ENCODE measurements at places on chromosomes 12 and 14.

DNA sequence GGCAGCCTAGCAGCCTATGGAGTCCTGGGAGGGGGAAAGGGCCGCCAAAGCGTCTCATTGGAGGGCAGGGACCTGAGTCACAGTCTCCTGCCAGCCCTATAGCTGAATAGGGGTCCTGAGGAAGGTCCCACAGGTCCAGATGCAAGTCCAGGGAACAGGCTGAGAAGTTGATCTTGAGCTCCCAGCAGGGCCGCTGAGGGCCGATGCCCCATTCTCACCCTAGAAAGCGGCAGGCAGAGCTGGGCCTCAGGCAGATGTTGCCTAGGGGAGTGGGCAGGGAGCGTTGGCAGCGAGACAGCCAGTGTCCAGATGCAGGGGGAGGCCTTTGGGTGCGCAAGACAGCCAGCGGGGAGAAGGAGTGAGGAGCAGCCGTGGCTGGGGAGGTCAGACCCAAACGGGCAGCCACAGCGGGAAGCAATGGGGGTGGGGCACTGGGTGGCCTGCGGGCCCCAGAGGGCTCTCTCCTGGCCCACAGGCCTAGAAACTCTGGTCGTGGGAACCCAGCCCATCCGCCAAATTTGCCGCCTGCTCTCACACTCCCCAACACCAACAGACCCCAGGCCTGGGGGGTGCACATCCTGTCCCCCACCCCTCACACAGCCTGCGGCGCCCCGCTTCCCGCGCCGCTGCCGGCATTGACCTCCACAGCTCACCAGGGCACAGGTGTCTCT lies 1.1 kb downstream of the HDAC7 start:
- no peak for DNase-seq

GRCh38 chr12:125093681-125094330 lies 28.6 kb downstream of the AACS start:
- no peak for DNase-seq

GRCh38 chr12:4421590-4422031 lies 24.0 kb downstream of the FGF6 start:
- no peak for DNase-seq

- no peak for DNase-seq
Observed at GRCh38 chr12:728781-729180, 23.6 kb upstream of the WNK1 start.

DNA sequence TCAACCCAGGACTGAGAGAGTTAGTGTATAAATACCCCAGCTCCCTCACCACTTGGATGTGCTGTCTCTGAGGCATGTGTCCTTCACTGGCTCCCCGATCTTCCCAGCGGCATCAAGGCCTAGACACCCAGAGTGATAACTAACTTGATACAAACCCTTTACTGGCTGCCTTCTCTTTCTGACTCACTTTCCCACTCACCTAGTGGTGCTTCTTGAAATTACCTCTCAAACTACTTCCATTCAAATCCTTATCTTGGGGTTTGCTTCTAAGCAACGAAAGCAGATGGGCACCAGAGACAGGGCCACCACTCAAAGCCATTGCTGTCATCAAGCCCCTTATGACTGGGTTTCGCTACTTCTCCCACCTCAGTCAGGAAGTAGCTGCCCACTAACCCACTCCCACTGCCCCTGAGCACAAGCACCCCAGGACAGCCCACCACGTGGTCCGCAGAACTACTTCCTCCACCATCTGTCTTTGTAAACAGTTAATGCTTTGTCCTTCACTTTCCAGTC lies 17.2 kb downstream of the ZFP36L1 start:
- no peak for DNase-seq

- DNase-seq = no peak
Observed at GRCh38 chr14:61475316-61475715, 153.9 kb downstream of the PRKCH start.

All from stimulated activated CD8-positive, alpha-beta memory T cell treated with anti-CD3 and anti-CD28 coated beads, Interleukin-2, amount 100 ng/mL, for 48 hours (primary cell).